ENCODE measurements at places on chromosomes 1 and 21. TPM values are rescaled to one million over a fixed set of nuclear protein-coding genes. Genes with fewer than 3 reads are reported as not detected.

DNA sequence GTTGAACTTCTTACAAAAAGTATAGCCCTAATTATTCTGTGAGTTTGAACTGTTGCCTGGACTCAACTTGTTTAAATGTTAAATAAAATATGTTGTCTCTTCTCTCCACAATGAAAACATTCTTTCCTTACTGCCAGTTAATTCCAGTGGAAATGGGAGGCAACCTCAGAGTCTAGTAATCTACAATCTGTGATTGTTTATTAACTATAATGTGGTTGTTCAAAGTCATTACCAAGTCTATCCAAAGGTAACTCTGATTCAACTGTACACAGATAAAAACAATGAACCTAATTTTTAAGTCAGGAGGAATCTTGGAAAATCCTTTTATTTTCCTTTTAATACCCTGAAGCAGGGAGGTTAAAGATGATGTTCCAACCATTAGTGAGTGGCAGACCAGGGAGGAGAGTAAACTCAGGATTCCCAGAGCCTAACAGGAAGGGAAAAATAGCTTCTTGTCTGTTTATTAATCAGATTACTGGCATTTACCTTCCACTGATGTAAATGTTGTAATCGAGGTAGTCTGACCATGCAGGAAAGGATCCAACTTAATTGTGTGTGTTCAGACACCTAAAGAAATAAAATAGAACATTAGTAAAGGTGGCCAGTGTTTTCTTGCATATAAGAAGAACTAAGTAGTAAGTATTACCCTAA lies 57.1 kb upstream of the TBX15 start:
- DNase-seq: no peak

- DNase-seq: no peak
Observed at GRCh38 chr1:197073978-197074377, 6.9 kb upstream of the F13B start.

Gene ASPM
- 0.77 TPM for total RNA-seq

DNA sequence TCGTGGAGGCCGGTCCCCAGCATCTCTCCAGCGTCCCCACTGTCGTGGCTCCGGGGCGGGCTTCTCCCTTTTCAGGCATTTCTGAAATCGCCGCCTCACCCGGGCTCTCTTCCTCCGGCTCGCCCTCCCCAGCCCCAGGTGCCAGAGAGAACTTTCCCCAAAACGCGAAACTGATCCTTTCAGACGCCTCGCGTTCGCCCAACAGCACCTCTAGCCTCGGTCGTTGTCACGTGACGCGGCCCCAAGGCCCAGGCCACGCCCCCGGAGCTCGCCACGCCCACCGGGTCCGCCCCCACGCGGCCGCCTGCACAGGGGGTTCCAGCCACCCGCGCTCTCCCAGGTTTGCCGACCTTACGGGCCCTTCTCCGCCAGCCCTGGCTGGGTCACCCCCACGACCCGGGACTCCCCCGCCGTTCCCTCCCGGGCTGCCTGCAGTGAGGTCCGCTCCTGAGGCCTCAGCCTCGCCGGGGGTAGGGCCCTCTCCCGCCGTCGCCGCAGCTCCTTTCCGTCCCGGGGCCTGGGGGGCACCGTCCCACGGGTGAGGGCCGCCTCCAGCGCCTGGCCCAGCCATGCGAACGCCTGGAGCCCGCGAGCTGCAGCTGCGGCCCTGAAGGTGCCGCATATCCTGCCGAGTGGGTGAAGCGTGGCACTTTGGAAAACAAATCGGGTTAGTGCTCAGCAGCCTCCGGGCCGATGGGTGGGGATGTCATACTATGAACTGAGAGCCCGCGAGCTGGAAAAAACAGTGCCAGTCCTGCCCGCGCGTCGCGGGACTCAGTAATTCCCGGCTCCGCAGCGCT lies 21.0 kb downstream of the H3-3A start:
- DNase-seq: peak; percentile 57

DNA sequence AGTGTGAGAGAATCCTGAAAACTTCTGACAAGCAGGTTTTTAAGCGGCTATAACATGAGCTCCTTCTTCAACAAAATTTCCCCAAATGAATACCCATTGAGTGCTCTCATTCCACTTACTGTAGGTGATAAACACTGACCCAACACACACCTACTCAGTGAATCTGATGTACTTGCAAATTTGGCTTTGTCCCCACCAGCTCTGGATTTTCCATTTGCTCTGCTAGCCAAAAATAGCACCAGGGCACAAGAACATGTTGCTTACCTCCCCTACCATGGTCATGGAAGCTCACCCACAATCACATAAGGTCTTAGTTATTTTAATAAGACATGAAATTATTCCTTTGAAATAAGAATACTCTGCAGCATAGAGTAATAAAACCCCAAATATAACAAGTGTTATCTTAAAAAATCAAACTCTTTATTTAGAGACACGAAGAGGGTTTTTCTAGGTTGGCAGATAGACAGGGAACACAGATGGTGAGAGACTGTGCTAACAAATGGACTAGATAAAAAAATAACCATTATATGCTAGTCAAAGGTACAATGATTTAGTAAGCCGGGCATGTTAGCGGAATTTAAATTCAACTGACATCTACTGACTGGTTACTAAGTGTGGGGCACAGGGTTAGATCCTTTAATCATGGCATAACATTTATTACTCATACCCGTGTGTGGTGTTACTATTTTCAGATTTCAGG lies 291.9 kb downstream of the KCNH1 start:
- no peak for DNase-seq

Gene PKLR
- not detected for total RNA-seq

- no peak for DNase-seq
Observed at GRCh38 chr1:219081943-219082925, 91.4 kb upstream of the LYPLAL1 start.

DNA sequence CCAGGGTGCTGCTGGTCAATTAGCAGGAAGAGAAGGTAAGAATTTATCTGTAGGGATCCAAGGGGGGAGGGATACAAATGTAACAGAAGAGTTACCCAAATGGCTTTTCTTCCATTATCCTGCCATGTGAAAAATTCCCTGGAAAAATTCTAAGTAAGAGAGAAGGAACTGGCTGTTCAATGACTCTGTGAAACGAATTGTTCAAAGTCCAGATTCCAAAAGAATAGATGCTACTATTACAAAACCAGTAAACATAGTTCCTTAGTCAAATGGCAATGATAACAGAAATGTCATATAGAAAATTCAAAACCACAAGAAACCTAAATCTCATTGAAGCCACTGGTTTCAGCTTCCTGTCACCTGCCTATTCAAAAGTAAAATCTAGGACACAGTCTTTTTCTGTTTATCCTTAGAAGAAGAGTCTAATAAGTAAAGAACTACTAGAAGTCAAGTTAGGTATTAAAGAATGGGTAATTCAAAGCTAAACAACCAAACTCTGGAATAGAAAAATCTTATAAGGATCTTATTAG lies 102.6 kb downstream of the ZNF644 start:
- DNase-seq: no peak

GRCh38 chr1:228314315-228314657 lies 92.3 kb downstream of the TRIM11 start:
- DNase-seq: no peak

Gene SELL
- not detected for total RNA-seq
